ENCODE measurements at places on chromosomes 12 and 14. TPM values are rescaled to one million over a fixed set of nuclear protein-coding genes. Genes with fewer than 3 reads are reported as not detected.

TSHR gene
- not detected for total RNA-seq

DNA sequence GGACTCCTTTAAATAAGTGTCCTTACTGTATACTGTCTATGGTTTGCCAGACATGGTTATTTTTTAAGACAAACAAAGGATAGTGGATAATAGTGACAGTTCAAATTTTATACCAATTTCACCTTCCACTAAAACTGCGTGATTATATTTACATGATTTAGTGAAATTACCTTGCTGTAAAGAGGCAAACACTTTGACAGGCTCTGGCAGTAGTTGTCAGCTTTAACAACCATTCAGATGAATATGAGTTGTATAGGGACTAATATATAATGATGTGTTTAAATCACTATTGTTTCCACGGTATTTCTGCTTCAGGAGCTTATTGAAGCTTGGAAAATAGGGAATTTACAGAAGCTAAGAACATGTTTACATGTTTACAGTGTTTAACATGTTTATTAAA lies 1364.0 kb downstream of the FSCB start:
- no peak for DNase-seq

GRCh38 chr12:66724616-66725015 lies 45.7 kb upstream of the GRIP1 start:
- DNase-seq, result no peak

- DNase-seq, result no peak
Measured at GRCh38 chr12:124098101-124098757, 125.2 kb downstream of the ZNF664 start.

DNA sequence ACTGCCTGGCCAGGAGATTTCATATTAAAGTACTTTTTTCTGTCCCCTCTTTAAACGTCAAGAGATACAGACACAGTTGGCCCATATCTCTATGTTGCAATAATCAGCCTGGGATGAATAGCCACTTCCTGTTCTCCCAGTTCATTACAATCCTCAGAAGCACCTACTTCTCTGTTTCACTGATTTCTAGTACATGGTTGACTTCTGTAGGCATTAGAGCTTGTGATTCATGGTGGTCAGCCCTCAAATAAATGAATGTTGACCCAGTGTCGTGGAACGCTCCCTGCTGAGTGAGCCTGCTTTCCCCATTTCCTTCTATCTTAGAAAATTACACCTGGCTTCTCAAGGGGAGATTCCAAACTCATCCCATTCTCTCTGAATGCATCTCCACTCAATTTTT lies 416.7 kb downstream of the PDZRN4 start:
- DNase-seq, result no peak

- peak; percentile 95 for DNase-seq
Measured at GRCh38 chr12:107317751-107318555, 224.6 kb upstream of the CRY1 start.

KIAA0586 gene
- 12.5 TPM for total RNA-seq

GPR132 gene
- 11.1 TPM for total RNA-seq

DNA sequence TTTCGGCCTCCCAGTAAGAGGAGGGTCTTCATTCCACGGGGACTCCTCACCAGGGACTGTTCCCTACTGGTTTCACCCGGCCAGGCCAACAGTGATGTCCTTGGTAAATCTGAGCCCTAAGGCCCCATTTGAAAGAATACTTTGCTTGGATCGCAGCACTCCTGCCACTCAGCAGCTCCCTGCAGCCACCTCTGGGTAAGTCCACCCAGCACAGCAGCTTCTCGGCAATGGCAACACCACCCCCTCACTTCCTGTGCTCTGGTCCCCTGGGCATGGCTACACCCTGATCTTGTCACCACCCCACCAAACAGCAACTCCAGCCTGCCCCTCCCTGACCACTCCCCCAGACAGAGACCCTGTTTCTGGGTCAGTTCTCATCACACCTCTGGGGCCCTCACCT lies 100.3 kb downstream of the SETD3 start:
- DNase-seq, result no peak

GPRC5D gene
- not detected for total RNA-seq

GYS2 gene
- not detected for total RNA-seq

DNA sequence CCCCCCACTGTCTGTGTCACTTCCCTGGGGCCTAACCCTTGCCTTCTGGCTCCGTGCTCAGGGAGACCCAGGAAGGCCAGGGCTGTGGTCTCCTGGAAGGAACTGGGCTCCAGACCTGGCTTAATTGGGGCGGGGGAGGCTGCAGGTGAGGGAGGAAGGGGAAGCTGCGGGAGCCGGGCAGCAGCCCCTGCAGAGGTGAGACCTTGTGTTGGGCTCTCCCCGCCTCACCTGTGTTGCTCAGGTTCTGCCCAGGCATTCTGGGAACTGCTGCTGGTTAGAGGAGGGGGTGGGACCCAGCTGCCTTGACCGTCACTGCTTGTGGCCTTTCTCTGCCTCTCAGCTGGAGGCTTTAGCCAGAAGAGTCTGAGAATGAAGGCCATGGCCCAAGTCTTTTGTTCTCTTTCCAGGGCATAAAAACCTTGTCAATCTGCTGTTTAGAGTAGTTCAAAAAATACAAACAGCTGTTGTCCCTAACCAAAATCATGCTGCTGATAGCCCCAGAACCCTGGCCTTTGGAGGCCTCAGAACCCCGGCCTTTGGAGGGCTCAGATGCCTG lies 247.6 kb downstream of the CHST11 start:
- no peak for DNase-seq

- no peak for DNase-seq
Measured at GRCh38 chr12:118185602-118186397, 49.9 kb downstream of the PEBP1 start.

GRCh38 chr12:96571101-96571862 lies 81.9 kb downstream of the CFAP54 start:
- no peak for DNase-seq

GRCh38 chr14:59161561-59162175 lies 26.8 kb upstream of the DAAM1 start:
- peak; percentile 72 for DNase-seq
